ENCODE measurements at places on chromosomes 6 and 20.
A peak's percentile ranks its signal among the peaks of the same experiment; 100 is the strongest.

DNA sequence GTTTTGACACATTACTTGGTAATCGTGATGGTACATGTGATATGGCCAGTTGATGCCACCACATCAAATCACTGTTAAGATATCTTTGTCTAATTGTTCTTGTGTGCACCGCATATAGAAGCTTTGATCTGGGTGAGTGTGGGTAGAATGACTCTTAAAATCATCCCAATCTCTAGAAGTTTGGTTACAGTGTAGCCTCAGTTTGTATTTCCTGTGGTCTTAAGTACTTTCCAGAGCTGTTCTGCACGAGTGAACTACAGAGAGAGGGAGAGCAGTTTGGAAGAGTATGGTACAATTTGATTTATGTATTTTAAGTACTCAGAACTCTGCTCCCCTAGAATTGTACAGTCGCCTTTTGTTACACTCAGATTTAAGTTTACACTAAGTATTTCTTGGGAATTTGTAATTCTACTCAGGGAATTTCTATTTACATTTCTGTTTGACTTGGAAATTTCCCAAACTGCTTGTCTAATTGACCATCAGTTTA lies 37.5 kb downstream of the SNX9 start:
- DNase-seq = no peak

GRCh38 chr6:155939253-155939652 lies 483.6 kb upstream of the NOX3 start:
- DNase-seq = no peak

DNA sequence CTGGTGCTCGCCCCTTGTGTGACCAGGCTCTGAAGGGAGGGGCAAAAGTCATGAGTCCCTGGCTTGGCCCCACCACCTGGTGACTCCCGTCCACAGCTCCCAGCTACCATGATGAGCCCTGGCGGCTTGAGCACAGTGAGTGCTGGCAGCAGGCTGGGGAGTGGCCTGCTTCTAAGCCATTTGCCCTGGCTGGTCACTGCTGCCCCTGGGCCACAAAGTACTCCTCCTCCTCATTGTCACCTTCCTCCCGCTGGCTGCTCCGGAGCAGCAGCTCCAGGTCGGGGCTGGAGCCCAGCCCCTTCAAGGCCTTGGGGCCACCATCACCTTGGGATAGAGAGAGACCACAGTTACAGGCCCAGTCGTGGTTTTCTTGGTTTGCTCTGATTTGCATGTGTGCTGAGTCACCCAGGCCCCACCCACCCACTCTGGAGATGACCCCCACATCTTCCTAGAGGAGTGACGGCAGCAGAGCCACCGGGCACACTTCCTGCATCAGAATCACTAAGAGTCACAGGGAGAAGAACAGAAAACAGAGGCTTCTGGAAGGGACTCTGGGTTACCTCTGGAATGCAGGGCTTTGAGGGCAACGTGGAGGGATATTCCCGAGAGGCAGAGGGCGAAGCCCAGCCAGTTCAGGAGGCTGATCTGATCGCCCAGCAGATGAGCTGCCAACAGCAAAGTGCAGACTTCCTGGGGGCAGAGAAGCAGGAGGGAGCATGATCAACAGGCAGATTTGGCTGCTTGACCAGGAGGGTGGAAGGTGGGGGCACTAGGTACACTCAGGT lies 42.1 kb upstream of the CDH22 start:
- DNase-seq = no peak

DNA sequence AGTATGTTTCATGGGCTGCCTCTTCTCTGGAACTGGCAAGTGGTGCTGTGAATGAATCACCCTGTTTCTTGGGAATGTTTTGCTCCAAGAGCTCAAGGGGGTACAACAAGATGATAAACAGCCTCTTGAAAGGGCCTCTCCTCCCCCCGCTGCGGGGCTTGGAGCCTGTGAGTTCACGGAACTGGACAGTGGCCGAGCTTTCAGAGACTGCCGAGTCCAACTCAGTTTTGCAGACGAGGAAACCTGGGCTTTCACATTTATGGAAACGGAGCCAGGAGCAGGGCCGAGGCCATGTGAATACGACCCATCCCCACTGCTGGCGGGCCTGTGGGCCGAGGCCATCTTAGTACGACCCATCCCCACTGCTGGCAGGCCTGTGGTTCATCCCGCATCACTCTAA lies 18.2 kb upstream of the SRC start:
- DNase-seq = no peak

- DNase-seq = no peak
Observed at GRCh38 chr20:15612198-15612597, 961.0 kb downstream of the KIF16B start.

DNA sequence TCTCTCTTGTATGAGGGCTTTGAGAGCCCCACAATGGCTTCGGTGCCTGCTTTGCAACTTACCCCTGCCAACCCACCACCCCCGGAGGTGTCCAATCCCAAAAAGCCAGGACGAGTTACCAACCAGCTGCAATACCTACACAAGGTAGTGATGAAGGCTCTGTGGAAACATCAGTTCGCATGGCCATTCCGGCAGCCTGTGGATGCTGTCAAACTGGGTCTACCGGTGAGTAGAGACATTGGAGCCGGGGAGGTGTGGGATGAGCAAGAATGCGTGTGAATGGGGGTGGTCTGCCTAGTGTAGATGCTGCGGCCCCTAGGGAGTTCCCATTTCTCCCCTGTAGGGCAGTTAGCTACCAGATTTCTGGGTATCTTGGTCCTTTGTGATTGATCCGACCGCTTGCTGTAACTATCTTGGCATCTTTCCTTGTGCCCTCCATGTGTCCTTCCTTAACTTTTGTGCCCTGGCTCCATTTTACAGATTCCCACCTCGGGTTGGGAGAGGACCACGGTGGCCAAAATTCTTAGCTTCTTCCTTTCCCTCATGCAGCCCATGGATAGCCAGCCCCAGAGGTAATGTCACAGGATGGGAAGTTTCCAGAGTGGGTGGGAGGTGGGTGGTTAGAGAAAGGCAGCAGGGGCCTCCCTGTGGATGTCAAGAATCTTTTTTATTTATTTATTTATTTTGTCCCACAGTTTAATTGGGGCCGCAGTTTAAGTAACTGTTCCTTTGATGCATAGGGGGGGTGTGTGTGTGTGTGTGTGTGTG lies 6.3 kb downstream of the BRD2 start:
- DNase-seq = peak; percentile 41

- DNase-seq = no peak
Observed at GRCh38 chr20:23783447-23783846, 32.7 kb upstream of the CST1 start.

DNA sequence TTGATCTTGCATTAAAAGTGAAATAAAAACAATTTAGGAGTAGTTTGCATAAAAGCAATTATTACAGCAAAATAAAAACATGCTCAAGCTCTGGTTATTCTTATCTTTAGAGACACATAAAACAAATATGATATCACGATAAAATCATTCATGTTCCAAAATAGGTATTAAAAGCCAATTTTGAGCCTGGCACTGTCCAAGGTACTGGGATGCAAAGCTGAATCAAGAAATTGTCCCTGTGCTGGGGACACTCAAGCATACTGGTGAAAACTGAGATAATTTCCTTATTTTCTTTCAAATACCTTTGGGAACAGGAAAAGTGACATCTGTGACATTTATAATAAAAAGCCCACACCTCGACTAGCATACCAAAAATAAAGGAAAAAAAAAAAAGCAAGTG lies 931 bp upstream of the MTCL3 start:
- no peak for DNase-seq

DNA sequence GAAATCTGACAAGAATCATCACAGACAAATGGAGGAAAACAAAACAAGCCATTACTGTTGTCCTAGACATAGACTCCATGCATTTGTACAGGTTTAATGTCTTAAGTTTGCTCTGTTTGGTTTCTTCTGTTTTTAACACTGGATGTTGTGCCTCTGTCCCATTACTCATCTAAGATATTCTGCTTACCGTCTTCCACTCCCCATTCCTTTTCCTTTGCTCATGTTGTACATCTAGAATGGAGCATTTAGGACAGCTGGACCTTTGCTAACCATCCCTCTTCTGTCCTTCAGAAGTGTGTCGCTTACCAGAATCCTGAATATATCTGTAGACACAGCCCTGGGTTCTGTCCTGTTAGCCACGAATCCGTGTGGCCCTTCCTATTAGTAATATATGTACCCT lies 35.2 kb downstream of the RAB22A start:
- no peak for DNase-seq

DNA sequence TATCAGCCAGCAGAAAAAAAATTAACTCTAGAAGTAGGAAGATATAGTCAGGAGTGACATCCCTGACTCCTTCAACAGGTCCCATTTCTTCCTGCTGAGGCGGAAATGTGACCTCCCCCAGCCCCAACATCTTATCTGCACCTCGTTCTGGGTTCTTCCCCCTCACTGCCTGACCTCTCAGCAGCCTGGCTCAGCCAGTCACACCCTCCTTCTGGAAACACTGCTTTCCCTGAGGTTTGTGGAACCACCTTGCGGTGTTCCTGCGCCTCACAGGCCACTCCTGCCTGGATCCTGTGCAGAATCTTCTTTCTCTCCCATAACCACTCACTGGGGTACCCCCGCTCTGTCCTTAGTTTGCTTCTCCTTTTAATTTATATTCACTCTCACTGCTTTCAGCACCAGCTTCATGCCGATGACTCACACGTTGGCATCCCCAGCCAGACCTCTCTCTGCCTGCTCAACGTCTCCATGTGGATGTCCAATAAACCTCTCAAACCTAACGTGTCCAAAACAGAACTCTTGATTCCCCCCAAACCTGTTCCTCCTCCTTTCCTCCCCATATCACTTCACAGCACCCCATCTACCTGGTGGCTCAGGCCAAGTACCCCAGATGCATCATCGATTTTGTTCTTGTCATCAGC lies 222.8 kb upstream of the PLN start:
- DNase-seq = no peak

DNA sequence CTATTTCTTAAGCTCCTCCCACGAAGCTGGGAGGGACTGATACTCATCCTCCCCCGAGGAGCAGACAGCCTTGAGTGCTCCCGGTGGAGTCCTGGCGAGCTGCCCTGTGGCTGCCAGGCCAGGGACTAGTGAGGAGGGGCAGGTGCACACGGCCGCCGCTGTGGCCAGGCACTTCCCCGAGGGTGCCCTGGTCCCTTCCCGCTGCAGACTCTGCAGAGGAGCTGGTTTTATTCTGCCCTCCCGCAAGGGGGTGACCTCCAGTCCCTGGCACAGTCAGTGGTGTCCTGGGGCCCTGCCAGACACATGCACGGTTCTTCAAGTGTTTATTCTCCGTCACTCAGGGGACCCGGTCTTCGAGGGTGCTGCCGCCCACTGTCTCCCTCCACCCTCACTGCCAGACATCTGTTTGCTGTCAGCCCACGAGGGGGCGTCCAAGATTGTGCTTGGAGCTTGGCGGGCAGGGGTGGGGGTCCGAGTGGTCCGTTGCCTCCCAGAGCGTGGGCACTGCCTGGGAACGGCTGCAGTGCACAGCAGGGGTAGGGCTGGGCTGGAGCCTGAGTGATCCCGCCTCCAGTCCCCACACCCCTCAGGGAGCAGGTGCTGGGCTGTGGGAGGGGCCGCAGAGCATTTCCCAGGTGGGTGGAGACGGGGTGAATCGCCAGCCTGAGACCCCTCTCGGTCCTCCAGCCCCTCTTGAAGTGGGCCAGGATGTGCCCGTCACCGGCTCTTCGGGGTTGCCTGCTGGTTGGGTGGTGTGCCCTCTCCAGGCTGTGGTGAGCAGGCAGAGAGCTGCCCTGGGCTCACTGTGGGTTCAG lies 3.1 kb upstream of the CABLES2 start:
- no peak for DNase-seq

- peak; percentile 42 for DNase-seq
Observed at GRCh38 chr6:89122625-89123024, 4.8 kb upstream of the SRSF12 start.

DNA sequence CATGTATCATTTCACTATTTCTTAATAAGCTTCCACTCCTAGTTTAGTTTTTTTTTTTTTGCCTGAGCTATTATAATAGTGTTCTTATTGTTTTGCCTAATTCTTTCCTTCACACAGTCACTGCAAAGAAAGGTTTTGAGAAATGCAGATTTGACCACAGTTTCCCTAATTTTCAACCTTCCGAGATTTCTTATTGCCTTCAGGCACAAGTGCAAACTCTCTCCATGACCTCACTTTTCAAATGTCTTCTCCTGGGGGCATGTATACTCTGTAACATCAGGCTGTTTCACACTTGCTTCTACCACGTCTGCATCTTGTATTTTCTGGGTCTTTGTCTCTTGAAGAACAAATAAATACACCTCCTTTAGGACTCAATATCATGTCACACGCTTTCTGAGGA lies 339.0 kb upstream of the CITED2 start:
- peak; percentile 84 for DNase-seq

GRCh38 chr20:9141921-9142320 lies 73.0 kb downstream of the PLCB4 start:
- no peak for DNase-seq

DNA sequence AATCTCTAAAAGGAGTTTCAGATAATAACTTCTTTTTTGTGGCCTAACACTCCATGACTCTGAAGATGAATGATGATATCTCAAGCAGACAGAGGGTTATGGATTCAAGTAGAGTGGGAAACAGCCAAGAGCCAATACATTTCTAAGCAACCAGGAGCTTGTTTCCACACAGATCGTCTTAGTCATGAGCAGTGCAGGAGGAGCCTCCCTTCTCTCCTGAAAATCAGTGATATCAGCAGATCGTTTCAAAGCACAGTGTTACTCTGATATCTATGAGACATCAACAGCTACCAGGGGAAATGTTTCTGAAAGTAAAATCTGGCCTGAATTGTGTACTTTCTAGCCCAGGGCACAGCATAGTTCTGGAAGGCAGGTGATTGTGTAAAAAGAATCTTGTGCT lies 11.5 kb downstream of the ADGRG6 start:
- peak; percentile 82 for DNase-seq

DNA sequence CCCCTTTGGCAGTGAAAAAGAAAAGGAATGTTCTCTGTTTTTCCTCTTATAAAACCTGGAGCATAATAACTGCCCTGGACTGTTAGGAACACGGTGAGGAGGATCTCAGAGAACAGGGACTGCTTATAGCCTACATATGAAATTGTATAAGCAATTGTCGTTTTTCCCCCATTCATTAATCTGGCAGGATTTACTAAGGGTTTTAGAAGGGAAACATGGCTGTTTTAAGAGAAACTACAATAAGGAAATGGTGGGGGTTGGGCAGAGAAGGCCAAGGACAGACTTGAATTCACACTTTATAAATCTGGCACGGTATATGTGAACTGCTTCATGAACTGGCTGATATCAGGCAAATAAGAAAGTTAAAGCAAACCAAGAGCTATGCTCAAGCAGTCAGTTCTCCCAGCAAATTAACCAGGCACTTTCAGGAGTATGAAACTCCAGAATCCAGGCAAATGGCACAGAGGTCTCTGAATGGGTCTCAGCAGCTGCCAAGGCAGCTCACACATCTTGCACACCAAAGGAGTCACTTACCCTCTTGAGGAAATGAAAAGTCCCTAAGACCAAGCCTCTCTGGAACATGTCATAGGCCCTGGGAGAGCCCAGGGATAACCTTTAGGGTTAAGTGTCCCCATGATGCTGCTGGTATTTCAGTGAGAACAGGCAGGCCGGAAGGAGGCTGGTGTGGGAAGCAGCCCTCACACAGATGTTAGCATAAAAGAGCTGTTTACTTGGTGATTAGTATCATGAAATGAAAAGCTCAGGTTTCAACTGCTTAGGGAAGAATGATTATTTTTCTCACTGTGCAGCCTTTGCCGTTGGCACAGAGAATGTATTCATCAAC lies 260.5 kb upstream of the MARCKS start:
- DNase-seq = no peak

GRCh38 chr6:145018027-145018426 lies 717.3 kb downstream of the EPM2A start:
- no peak for DNase-seq

All from trophoblast cell (in vitro differentiated cells and primary cell).